ENCODE measurements at places on chromosomes 1 and 21.

GRCh38 chr1:29237852-29238619 is 1.7 kb downstream of the PTPRU start:
- DNase-seq, result no peak

DNA sequence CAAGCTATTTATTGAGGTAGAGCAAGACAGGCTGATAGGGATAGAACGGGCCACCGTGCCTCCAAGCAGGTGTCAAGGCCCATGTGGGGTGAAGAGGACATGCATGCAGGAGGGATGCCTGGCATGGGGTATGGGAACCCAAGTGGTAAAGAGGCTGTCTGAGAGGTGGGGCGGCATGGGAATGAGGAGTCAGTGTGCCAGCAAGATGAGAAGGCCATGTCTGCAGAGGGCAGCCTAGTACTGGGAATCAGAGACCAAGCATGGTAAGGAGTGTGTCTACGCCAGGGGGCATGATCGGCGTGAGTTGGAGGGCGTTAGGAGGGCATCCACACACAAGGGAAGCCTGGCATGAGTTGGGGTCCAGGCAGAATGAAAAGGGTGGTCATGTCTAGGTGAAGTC is 303.7 kb upstream of the PLD5 start:
- no peak for DNase-seq

GRCh38 chr1:1073743-1074587 is at the start of gene RNF223:
Gene RNF223, minus strand, starts transcription at chr1:1074306. Its CDS starts 1,740 bp downstream, at chr1:1072566.
- no peak for DNase-seq

DNA sequence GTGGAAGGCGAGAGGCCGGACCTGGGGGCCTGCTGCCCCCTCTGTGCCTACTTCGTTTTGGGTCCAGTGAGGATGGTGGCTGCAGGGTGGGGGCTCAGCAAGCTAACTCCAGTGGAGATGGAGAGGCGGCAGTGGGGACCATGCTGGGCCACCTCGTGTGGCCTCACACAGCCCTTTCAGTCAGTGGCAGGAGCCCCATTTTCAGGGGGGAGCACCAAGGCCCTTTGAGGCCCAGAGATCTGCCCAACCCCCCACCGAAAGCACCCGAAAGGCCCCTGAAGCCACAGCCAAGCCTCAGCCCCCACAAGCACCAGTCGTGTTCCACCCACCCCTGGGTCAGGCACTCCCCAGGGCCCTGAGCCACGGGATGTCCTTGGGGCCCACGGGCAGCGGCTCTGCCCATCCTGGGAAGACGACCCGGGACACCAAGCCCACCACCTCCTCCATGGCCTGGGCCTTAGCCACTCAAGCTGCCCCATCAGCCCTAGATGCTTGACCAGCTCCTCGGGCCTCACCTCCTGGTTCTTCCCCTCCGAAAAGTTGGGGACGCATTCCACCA is 345 bp downstream of the FTCD start:
- no peak for DNase-seq

GRCh38 chr1:115183721-115184259 is 94.5 kb upstream of the TSPAN2 start:
- no peak for DNase-seq

DNA sequence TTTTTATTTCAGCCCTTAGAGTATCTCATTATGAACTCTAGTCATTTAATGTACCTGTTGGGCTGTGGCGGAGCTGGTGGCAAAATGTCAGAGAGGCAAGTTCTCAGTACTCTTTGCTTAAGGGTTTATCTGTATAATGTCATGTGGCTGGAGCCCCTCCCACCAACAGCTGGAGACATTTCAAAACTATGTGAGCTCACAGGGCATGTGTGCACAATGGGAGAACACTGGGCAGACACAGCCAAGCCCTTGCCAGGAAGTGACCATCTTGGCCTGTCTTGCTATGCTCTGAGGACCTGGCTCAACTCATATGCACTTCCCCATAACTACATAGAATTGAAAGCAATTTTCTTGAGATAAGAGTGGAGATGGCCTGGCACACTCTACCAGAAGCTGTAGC is 296.4 kb downstream of the PTPRU start:
- DNase-seq, result no peak

GRCh38 chr1:113256348-113256729 is 134.0 kb upstream of the MAGI3 start:
- no peak for DNase-seq

Measured in iPS DF 6.9 (cell line).